Fibroblast of skin of left quadriceps (primary cell): ENCODE measurements at places on chromosomes 1 and 21.

- DNase-seq, result no peak
Measured at GRCh38 chr1:66757722-66758240, 5.5 kb downstream of the DYNLT5 start.

GRCh38 chr1:46768445-46768844, 30.4 kb upstream of the CYP4B1 start:
- DNase-seq, result no peak

GRCh38 chr1:4396551-4396950, 257.9 kb upstream of the AJAP1 start:
- DNase-seq, result no peak

DNA sequence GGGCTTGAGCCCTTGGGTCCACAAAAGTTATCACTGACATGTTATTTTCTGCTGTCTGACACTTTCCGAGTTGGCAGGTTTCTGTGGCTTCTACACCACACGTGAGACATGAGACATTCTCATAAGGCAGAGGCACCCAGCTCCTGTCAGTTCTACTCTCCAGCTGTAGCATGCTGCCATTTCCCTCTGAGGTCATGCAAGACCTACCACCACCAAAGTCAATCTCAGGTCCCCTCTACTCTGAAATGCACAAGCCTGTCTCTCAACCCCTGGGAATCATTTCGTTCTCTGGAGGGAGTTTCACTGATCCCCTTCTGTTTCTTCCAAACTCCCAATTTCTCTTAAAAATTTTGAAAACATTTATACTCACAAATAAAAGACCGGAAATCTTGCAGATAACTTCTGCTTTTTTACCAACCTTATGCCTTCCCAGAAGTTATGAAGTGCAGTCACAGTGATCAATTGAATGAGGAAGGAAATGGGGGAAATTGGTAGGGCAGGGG, 39.5 kb upstream of the CR2 start:
- no peak for DNase-seq

DNA sequence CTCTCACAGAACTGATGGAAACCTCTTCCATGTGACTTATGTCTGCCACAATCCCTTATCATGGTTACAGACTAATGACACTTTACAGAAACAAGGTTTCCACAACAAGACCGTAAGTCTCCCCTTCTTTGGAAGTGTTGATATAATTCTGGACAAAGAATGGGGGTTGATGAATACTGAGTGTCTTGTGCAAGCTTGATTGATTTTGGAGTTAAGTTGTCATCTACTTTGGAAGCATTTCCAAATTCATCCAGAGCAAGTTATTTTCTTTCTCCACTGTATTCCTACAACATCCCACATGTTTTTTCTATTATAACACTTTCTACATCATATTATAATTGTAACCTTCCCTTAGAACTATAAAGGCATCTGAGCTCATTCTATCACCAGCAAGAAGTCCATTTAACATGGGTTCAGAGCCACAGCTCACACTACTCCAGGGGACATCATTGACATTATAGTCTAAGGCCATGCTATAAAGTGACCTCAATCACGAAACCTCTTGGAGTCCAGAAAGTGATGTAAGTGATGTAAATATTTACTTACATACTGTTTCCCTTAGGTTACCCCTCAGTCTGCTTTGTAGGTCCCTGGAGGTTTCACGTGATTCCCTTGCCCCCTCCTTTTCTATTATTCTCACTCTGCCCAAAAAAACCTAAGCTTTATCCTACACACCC, 125.7 kb upstream of the PBX1 start:
- DNase-seq, result no peak

GRCh38 chr1:158153179-158153578, 27.5 kb upstream of the CD1D start:
- DNase-seq, result no peak

GRCh38 chr1:172640111-172640510, 18.8 kb upstream of the FASLG start:
- DNase-seq, result no peak
